ENCODE measurements at places on chromosomes 4 and X.

DNA sequence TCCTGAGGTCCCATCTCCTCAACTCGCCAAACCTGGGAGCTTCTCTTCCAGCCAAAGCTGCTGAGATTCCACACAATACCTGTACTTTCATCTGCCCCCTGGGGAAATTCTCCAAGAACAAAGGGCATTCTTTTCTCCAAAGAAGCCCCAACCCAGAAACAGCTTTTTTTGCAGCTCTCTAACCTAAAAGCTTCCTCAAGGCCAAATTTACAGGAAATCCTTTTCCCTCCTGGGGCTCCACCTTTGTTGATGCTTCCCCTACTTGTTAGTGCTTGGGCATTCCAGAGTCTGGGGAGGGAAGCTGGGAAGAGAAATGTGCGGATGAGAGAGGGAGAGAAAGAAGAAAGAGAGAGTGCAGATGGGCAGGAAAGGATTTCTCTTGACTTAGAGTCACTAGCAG lies 24.3 kb downstream of the ZBTB33 start:
- no peak for DNase-seq

DNA sequence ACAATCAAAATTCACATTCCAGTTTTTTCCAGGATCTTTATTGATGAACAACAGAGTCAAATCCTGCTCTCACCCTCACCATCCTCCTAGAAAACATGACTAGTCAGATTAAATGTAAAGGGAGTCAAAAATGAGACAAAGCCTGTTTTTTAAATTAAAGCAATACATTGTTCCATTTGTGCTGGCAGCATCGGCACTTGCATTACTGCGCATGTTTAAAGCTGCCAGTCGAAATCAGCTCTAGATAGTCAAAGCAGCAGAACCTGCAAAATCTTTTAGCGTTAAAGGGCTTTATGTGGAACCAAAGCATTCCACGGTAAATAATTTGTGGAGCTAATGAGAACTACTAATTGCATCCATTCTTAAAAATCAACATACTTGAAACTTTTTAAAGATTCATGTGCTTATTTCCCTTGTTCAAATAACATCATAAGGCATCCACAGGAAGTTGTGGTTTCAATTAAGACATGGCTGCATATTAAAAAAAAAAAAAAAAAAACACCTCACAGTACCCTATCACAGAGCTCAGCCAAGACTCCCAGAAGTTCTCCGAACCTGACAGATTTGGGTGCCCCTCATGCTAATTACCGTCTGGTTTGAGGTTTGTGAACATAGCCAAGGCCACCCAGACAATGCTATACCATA lies 82.2 kb downstream of the SH3KBP1 start:
- DNase-seq = no peak

GRCh38 chr4:73012673-73013072 lies 56.8 kb downstream of the COX18 start:
- no peak for DNase-seq

DNA sequence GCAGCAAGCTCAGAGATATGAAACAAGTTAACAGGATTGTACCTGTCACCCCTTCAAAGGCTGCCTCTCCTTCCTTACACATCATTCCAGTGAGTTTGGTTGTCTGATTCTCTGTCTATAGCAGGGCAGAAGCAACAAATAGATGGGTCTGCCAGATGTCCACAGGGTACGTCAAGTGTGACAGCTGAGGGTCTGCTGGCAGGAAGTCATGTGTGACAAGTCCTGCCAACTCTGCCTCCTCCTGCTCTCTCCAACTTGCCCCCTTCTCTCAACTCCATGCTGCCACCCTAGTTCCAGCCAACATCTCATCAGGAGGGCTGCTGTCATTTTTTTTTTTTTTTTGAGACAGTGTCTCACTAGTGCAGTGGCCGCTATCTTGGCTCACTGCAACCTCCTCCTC lies 109.2 kb downstream of the NSUN7 start:
- no peak for DNase-seq

DNA sequence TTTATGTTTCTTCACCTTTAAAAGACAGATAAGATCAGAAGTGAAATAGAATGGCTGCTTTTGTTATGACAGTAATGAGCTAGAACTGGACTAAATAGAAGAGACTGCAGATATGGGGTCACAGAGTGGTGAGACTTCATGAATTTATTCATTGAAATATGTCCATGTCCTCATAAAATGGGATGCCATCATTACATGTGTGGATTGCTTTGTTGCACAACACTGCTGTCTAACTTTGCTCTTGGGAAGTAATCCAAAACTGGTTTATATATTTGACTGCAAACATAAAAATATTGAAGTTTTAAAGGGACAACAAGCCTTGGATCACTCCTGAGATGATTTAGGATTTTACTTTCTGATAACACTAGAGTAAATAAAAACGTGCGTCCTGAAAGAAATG lies 209.2 kb upstream of the FAT4 start:
- no peak for DNase-seq

- DNase-seq = no peak
Observed at GRCh38 chr4:15651676-15652075, 3.5 kb downstream of the FBXL5 start.

- no peak for DNase-seq
Observed at GRCh38 chr4:124703154-124703553, 9.4 kb downstream of the ANKRD50 start.

GRCh38 chr4:38075370-38076152 lies 115.4 kb downstream of the PTTG2 start:
- peak; percentile 85 for DNase-seq

GRCh38 chr4:173521467-173522159 lies 8.4 kb downstream of the HAND2 start:
- DNase-seq = no peak

DNA sequence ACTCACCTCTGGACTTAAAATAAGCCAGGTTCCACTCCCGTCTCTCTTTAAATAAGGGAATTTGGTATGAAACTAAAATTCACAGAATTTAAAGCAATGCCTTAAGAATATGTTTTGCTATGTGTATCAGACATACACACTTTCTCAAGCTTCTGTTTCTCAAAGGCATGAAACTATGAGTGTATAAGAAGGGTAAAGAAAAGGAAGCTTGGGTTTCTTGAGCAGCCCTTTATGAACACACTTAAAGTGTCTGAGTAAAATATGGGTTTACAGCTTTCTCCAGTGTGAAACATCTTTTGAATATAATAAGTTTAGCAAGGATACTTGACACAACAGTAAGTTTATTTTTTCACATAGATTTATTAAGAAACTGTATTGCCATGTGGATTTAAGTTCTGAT lies 370.5 kb downstream of the TMA16 start:
- DNase-seq = no peak

- DNase-seq = no peak
Observed at GRCh38 chr4:172547724-172548123, 620.9 kb upstream of the GALNT7 start.

GRCh38 chrX:6954836-6955235 lies 192.7 kb upstream of the STS start:
- no peak for DNase-seq

- no peak for DNase-seq
Observed at GRCh38 chr4:183747931-183748670, 89.0 kb downstream of the TRAPPC11 start.

DNA sequence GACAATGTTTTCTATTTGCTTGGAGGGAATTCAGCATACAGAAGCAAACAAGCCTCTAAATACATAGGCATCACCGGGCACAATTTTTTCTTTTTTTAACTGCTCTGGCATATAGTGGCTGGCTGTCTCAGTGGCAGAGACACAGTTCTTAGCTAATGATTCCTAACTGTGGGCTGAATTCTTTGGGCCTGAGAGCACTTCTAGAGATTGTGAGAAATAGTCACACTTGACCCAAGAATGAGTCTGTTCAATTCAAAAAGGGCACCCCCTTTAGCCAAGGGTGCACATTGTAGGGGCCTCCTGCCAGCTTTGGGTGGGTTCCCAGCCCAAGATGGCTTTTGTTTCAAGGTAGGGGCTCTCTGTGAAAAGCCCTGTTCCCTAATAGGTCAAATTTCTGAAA lies 345.7 kb downstream of the ARHGAP10 start:
- DNase-seq = no peak

- DNase-seq = no peak
Observed at GRCh38 chr4:17030543-17030942, 132.1 kb upstream of the LDB2 start.

- no peak for DNase-seq
Observed at GRCh38 chr4:57159866-57160265, 49.7 kb upstream of the IGFBP7 start.

- DNase-seq = no peak
Observed at GRCh38 chr4:83075311-83076095, 39.0 kb downstream of the PLAC8 start.

GRCh38 chr4:128725405-128726055 lies 84.0 kb upstream of the JADE1 start:
- no peak for DNase-seq

DNA sequence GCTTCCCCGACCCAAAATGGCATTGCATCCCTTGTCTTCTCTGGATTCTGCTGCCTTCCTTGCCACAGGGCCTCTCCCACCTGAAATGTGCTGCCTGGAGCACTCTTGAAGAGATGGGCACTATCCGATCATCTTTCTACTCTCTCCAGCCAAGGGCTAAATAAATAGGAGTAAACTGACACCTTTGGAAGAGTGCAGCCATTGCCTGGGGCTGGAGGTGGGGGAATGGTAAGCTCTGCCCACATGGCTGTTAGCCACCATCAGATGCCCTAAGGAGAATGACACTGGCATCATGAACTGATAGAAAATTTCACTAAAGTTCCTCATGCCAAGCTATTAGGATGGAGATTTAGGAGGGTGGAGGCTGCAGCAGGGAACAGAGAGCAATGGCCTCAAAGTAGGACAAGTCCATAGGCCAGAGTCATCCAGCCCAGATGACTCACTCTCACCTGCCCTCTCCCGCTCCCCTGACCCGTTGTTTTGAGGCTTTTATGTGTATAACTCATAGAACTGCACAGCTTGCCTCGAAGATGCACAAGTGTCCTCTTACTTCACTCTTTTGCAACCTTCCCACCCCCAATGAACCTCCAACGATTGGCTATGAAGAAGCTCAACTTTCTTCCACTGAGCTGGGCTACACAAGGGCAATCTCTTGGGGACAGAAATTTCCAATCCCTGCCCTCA lies 822 bp upstream of the PFKFB1 start:
- no peak for DNase-seq

GRCh38 chrX:72272868-72273267 lies 4.2 kb downstream of the RPS4X start:
- no peak for DNase-seq

DNA sequence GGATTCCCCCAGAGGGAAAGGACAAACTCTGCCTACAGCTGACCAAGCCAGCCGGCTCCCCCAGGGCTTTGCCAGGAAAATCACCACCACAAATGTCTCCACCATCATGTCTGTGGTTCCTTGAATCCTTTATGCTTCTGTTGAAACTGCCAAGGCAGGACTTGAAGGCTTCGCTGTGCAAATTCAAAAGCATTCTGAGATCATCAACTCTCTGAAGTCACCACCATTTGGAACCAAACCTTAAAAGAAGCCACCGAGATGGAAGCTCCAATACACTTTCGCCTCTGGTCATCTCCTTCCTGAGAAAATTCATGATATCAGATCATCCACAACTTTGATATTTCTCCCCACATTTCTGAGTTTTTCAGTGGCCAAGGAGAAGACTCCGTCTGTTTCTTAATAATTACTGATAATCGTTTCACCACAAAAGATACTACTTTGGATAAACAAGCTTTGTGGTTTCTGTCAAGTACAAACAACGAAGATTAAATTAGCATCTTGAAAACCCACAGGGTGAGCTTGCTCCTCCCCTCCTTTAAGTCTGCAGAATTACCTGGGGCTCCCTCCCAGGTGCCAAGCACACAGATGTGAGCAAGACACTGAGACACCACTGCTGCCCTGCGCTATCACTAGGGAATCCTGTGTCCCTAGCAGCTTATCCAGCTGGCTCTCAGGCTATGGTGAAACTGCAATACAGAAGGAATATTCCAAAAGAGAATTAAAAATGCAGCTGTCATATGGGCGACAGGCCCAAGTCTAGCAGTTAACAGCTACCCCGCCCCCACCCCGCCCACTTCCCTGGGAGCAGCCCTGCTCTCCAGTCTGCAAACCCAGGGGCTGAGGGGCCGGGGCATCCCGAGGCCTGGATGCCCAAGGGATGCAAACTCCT lies 125.0 kb upstream of the TBL1X start:
- no peak for DNase-seq

- DNase-seq = no peak
Observed at GRCh38 chrX:20369468-20369867, 102.8 kb upstream of the RPS6KA3 start.

DNA sequence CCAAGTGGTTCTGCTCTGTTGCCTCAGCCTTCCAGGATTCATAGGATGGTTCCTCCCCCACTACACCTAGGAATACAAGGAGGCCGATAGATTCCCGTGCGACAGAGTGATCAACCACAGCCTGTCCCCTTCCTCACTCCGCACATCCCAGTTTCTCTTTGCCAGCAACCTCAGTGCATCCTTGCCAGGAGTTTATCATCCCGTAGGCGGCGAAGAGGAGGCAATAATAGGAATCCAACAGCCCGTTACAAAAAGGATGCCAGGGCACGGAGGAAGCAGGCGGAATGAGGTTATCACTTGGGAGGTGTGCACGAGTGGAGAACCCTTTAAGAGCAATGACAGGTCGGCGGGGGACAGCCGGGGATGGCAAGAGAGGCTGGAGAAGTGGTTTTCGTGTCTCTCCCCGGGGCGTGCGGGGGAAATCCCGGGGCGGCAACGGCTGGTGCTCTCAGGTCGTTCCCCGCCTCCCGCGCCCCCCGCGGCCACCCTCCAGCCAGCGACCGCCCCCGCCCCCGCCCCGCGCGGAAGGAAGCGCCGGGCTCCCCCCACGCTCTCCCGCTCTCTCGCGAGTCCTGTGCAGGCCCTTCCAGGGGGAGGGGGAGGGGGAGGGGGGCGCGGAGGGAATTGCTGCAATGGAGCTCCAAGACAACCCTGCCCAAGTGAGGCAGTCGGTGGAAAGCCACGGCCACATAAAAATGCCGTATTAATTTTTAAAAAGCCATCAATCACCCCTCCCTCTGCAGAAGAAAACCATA lies 1.6 kb downstream of the PPP3CA start:
- peak; percentile 80 for DNase-seq

DNA sequence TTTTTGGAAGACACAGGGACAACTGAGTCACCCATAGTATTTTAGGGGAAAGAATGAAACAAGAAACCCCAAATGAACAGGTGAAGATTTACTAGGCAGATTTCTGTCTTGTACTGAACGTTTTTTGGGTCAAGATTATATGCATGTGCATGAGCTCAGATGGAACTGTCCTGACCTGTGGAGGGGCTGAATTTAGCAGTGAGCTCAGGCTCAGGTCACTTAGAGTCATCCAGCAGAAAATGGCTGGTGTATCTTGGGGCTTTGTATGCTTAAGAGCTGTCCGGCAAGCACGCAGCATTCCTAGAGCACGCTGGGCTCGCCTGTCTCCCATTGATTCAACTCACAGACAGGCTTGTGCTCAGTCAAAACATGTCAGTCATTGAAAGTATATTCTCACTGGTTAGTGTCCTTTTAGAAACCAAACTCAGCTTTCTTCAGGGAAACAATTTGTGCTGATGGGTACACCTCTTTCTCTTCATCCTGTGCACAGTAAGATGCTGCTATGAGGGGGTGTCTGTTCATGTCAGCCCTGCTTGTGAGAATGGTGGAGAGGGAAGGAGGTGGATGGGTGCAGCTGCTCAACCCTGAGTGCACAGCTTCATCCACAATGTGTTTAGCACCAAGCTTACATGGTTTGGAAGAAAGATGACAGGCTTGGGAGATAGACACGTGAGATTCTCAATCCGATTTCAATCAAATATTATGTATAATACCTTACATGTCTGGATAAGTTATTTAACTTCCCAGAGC lies 47.5 kb upstream of the PDLIM3 start:
- no peak for DNase-seq

- DNase-seq = no peak
Observed at GRCh38 chr4:56787380-56787779, 34.1 kb downstream of the SPINK2 start.

GRCh38 chrX:113929004-113929403 lies 654.9 kb upstream of the HTR2C start:
- DNase-seq = peak; percentile 70
